HFF-Myc (cell line): ENCODE measurements at places on chromosomes 5 and 9.

- DNase-seq = no peak
Observed at GRCh38 chr5:134171972-134172371, 4.8 kb downstream of the SKP1 start.

- DNase-seq = no peak
Observed at GRCh38 chr9:19946441-19947109, 157.7 kb upstream of the SLC24A2 start.

GRCh38 chr9:68750786-68751185, 45.7 kb downstream of the PIP5K1B start:
- DNase-seq = peak; percentile 4

GRCh38 chr5:148374690-148375360, 8.9 kb upstream of the FBXO38 start:
- DNase-seq = no peak

DNA sequence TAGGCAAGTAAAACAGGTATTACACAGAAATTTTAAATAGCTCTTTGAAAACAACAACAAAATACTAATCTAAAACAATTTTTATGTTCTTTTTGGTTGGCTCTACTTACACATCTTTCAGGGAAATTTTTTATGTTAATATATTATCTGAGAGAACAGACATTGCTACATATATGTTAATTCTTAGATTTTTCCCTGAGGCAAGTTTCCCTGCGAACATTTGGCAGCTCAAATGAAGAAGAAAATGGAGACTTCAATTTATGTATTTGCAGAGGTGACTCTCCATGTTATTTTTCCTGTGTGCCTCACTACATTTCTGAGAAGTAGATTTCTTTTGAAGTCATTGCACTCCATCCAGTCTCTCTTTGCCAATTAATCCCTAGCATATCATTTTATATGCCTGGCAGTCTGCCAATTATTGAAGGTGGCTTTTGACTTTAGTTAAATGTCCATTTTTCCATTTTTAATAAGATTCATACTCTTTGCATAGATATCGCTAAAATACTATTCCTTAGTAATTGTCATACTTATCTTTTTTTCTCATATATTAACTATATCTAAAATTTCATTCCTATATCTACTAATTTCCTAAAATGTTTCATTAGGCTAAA, 908.2 kb upstream of the CDH10 start:
- DNase-seq = no peak

DNA sequence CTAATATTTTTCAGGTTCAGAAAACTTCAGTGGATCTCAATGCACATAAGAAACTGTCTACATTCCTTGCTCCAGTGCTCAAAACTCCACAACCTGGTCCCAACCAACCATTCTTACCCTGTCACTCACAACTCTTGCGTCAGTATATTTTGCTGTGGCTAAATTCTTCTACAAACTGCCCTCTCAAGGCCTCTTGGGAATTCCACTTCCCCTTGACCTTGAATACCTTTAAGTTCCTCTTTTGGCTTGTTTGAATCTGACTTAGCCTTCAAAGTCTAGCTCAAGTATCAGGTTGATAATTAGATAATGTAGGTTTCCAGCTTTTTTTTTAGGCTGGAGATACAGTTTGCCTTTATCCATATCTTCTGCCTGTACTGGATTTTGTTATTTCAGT, 128.3 kb downstream of the SLF1 start:
- no peak for DNase-seq

- peak; percentile 50 for DNase-seq
Observed at GRCh38 chr9:18379073-18379811, 94.7 kb upstream of the ADAMTSL1 start.

GRCh38 chr5:27911216-27911615, 872.8 kb upstream of the CDH9 start:
- no peak for DNase-seq

DNA sequence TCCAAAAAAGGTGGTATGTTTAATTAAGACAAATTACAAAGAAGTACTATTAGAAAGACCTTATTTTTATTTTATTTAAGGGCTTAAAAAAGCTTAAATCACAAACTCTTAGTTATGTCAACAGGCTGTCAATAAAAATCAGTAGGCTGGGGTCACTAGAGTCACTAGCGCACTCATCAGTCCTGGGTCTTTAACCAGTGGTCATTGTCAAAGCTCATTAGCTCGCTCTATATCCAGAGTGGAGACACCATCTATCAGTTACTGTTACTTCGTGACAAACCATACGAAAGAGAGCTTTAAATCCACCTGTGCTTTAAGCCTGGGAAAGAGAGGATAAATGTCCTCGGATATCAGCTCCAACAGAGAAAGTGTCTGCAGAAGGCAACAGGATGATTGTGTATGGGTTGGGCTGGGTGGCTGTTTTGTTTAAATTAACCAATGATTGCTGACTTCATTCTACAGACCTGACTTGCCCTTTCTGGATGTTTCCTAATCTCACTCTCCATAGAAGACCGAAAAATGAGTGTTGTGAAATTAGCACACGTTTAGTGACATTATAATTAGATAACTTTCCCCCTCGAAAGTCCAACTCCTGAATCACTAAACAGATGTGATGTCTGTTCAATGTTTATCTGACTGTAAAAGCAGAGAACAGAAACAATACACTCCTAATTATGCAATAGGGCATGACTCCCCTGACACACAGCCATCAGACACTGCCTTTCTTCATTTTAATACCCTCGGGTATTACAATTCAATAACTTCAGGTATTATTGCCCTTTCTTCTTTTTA, 123.6 kb upstream of the TNPO1 start:
- DNase-seq = no peak

- no peak for DNase-seq
Observed at GRCh38 chr5:33180900-33181299, 259.9 kb upstream of the TARS1 start.

DNA sequence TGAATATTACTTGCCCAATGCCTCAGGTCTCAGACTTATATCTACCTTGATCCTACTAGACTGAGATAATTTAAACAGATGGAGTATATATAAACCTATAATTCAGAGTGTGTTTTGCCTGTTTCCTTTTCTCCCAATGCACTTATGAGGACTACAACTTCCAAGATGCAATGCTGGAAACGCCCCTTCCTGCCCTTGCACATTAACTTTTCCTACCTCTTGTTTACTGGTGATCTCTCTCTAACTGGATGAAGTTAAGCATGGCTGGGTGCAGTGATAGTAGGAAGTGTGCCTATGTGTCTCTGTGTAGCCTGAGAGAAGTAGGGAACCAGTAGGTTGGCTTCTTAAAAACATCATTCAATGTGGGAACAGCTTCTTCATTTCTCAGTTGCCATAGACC, 115.2 kb downstream of the SVEP1 start:
- no peak for DNase-seq

GRCh38 chr9:133727876-133728441, 10.2 kb downstream of the SARDH start:
- DNase-seq = no peak

DNA sequence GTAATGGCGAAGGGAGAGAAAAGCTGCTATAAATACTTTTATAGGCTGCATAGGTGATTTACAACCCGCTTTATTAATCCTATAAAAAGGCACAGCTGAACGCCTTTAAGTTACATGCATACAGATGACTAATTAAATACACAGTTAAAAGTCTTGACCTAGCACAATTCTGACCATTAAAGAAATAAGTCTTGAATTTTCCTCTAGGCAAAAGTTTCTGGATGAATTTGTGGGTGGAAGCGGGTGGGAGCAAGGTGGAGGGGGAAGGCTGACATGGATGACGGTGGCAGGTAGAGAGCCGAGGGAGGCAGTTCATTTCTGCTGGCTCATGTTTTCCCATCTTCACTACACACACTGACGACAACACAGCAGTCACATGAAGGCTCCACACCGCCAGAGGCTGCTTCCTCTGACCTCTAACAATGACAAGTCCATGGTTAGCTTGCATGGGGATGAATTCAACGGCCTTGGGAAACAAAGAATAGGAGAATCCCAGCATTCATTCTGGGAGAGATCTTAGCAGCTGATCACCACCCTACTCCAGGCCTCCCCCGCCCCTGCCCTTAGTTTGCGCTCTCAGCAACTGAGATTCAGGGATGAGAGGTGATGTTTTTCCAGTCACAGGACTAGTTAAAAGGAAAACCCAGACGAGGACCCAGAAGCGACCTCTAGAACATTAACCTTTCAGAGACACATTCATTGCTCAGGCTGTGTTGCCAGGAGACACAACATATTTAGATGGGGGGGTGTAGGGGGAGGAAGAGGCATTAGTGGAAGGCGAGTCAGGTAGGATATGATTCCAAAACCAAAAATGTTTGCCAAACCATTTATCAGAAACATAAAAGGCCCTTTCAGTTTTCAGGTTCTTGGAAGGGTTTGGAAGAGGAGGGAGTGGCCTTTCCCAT, 329.3 kb downstream of the PIK3R1 start:
- DNase-seq = no peak

DNA sequence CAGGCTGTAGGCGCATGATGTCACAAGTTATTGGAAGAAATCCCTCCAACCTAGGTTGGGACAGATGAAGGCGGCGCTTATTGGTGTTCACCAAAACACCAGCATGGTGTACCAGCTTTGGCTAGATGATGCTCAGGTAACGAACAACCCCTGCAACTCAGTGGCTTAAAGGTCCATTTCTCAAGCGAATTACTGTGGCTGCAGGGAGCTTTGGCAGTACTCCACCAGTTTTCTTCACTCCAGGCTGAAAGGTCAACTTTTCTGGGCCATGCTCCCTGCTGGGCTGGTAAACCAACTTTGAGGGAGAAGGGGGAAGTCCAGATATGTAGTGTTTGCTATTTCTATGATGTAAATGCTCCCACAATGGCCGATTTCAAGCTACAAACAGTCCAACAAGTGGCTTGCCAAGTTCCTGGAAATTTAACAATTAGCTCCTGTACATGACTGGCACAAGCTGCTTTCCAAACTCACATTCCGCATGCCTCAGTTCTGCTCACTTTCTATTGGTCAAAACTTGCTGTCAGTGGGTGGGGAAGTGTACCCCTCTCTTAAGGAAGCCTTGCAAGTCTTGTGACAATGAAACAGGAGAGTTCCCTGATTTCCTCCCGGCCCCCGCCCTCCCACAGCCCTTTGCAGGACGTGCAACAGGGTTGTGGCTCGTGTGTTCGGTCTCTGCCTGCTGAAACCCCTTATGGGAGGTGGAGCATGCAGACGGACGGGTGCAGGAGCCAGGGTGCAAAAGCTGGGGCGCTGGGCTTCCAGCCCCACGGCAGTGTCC, 588 bp upstream of the ZBED3 start:
- no peak for DNase-seq

GRCh38 chr5:170307575-170308465, 10.2 kb upstream of the LCP2 start:
- DNase-seq = peak; percentile 37

DNA sequence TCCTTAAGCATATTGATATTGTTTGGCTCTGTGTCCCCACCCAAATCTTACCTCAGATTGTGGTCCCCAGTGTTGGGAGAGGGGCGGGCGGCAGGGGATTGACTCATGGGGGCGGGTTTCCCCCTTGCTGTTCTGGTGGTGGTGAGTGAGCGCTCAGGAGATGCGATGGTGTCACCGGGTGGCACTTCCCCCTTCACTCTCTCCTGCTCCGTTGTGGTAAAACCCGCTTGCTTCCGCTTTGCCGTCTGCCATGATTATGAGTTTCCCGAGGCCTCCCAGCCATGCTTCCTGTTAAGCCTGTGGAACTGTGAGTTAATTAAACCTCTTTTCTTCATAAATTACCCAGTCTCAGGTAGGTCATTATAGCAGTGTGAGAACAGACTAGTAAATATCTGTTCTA, 229.1 kb downstream of the IRX2 start:
- DNase-seq = no peak

DNA sequence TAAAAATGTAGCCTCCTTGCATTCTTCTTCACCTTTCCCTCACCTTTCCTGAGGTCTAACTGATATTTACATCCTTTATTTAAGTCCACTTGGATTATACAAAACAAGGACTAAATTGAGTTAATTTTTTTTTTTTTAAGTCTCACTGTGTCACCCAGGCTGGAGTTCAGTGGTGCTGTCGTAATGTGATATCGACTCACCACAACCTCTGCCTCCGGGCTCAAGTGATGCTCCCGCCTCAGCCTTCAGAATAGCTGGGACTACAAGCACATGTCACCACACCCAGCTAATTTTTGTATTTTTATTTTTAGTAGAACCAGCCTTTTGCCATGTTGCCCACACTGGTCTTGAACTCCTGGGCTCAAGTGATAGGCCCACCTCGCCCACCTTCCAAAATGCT, 195.3 kb downstream of the BNC2 start:
- DNase-seq = no peak

DNA sequence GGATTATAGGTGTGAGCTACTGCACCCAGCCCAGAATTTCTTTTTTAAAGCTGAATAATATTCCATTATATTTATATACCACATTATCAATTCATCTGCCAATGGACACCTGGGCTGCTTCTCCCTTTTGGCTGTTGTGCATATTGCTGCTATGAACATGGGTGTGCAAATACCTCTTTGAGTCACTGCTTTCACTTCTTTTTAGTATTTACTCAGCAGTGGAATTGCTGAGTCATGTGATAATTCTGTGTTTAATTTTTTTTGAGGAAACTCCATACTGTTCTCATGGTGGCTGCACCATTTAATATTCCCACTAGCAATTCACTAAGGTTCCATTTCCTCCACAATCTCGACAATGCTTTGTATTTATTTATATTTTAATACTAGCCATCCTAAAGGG, 36.1 kb upstream of the KIF4B start:
- DNase-seq = no peak

DNA sequence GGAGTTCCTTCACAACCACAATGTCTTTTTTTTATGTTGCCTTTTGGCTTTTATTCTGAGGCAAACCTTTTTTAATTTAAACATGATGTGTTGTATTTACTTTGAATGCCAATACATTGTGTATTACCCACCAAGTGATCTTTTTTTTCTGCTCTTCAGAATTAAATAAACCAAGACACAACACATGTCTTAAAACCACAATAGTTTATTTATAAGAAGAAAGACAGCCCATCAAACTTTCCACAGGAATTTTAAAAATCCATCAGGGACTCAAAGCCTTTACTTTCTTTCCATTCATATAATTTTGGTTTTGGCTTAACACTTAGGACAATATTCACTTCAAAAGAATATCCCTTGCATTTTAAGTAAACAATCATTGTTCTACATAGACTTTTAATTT, 321.8 kb upstream of the MEF2C start:
- no peak for DNase-seq

- DNase-seq = no peak
Observed at GRCh38 chr5:93611976-93612854, 29.2 kb downstream of the NR2F1 start.

- no peak for DNase-seq
Observed at GRCh38 chr9:130731355-130731754, 37.8 kb downstream of the EXOSC2 start.

GRCh38 chr5:64622991-64623390, 67.3 kb upstream of the SHISAL2B start:
- DNase-seq = no peak

GRCh38 chr5:78360674-78360923, 182 bp downstream of the SCAMP1 start:
- DNase-seq = no peak

GRCh38 chr9:114611516-114612271, 603 bp downstream of the TMEM268 start:
- DNase-seq = no peak
